Activated CD4-positive, alpha-beta T cell treated with anti-CD3 and anti-CD28 coated beads, Interleukin-2, amount 10 ng/mL, durations not matched to agents 7 days and 5 days (primary cell): ENCODE measurements at places on chromosomes 7 and 10. TPM values are rescaled to one million over a fixed set of nuclear protein-coding genes. Genes with fewer than 3 reads are reported as not detected.

GRCh38 chr7:16921644-16922257 is 40.0 kb upstream of the AGR3 start:
- DNase-seq = no peak
- no peak overlapping the region for H3K27ac ChIP-seq
- no peaks in the 10 kb centered on the region for H3K27me3 ChIP-seq
- H3K4me3 ChIP-seq = no peak overlapping the region
- peaks cover 33% of the 10 kb centered on the region for H3K4me1 ChIP-seq
- H3K36me3 ChIP-seq = no peaks in the 10 kb centered on the region

Gene CPN1
- total RNA-seq = not detected

DNA sequence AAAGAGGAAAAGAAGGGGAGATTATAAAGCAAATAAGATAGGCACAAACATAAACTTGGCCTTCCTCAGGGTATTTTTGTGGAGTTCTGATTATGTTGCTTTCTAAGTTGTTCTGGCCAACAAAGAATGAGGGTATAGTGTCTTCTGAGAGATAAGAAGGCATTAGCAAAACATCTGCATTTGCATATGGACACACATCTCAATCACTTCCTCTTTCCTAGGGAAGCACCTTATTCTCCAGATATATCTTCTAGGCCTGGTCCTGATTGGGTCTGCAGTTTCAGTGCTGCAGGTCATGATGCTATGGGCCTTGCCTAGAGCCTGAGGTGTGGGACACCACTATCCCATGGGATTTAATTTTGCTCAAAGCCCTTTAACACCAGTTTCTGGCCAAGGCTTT is 308.8 kb upstream of the PHYHIPL start:
- H3K36me3 ChIP-seq = no peaks in the 10 kb centered on the region
- no peak for DNase-seq
- H3K4me1 ChIP-seq = no peaks in the 10 kb centered on the region
- no peaks in the 10 kb centered on the region for H3K27me3 ChIP-seq

Gene FAM149B1
- total RNA-seq = 15.2 TPM

DNA sequence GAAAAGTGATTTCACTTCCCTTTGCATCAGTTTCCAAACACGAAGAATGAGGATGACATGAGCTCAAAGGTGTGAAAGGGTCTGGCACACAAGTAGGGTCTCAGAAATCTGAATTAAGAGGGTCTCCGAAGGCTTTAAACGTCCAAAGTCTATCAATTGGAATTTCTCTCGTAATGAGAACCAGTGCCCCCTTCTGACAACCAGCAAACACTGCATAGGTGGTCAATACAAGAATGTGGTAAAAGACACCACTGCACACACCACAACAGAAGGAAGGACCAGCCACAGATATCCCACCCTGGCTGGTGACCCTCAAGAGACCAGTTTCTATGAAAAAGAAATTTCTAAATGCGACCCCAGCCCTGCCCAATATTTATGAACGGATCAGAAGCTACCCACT is 78.1 kb downstream of the CALN1 start:
- no peak for DNase-seq
- no peaks in the 10 kb centered on the region for H3K36me3 ChIP-seq
- H3K27ac ChIP-seq = no peak overlapping the region
- H3K4me3 ChIP-seq = no peak overlapping the region
- H3K27me3 ChIP-seq = peaks cover 21% of the 10 kb centered on the region

DNA sequence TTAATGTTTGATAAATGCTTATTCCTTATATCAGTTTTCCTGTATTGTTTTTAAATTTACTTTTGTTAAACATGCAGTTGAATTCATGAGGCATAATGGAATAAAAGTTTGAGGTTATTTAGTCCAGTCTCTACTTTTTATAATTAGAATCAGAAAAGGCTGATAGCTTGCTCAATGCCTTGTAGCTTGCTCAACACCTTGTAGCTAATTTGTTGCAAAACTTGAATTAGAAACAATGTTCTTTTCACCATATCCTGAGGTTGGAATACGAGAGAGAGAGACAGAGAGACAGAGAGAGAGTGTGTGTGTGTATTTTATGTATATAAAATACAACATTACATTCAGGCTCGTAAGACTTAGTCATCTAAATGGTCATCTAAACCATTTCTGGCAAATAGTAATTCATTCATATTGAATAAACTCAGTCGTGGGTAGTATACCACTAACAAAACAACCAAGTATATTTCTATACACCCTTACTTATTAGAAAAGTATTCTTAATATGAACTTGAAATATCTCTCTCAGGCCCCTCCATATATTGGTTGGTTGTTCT is 243.5 kb downstream of the ADK start:
- H3K27me3 ChIP-seq = no peaks in the 10 kb centered on the region
- H3K4me1 ChIP-seq = no peaks in the 10 kb centered on the region
- peaks cover 16% of the 10 kb centered on the region for H3K36me3 ChIP-seq
- no peak overlapping the region for H3K27ac ChIP-seq

DNA sequence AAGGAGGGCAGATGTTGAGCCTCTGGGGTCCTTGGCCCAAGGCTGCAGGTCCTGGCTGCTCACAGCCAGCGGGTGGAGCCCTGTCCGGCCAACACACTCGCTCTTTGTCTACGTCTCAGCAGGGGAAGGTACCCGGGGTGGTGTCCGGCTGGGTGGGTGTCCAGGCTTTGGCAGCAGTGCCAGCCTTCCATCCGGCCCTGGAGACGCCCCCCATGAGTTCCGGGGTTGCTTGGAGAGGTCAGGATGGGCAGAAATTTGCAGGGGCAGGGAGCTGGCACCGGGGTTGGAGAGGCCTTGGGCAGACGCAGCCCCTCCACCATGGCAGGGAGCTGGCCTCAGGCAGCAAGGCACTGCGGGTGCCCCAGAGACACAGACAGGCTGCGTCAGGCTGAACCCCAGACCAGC is 42.2 kb upstream of the ELN start:
- H3K36me3 ChIP-seq = no peaks in the 10 kb centered on the region
- H3K27ac ChIP-seq = no peak overlapping the region
- H3K4me1 ChIP-seq = no peaks in the 10 kb centered on the region
- no peak overlapping the region for H3K4me3 ChIP-seq
- H3K27me3 ChIP-seq = no peaks in the 10 kb centered on the region

DNA sequence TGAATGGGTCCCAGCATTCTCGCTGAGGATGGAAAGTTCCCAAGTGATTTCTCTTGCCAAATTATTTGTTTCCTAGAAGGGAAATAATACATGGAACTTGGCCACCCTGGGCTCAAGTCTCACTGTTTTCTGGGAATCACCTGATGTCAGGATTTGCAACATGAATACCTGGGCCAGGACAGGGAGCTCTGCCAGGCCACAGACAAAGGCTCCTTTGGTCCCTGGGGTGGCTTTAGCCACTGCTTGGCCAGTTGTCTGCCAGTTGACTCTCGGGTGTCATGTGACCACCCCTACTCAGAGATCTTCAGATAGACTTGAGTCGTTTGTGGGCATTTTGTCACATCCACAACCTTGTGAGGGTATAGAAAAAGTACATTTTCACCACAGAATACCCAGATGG is 258.0 kb upstream of the HABP2 start:
- H3K36me3 ChIP-seq = no peaks in the 10 kb centered on the region
- H3K4me3 ChIP-seq = no peak overlapping the region
- H3K4me1 ChIP-seq = no peaks in the 10 kb centered on the region
- DNase-seq = no peak
- peaks cover 18% of the 10 kb centered on the region for H3K27me3 ChIP-seq

GRCh38 chr7:105876964-105877601 is 684 bp upstream of the ATXN7L1 start:
- peak overlapping the region; percentile 82 for H3K27ac ChIP-seq
- DNase-seq = no peak
- H3K36me3 ChIP-seq = peaks cover 9% of the 10 kb centered on the region
- H3K4me3 ChIP-seq = peak overlapping the region; percentile 81
- H3K4me1 ChIP-seq = peaks cover 44% of the 10 kb centered on the region

DNA sequence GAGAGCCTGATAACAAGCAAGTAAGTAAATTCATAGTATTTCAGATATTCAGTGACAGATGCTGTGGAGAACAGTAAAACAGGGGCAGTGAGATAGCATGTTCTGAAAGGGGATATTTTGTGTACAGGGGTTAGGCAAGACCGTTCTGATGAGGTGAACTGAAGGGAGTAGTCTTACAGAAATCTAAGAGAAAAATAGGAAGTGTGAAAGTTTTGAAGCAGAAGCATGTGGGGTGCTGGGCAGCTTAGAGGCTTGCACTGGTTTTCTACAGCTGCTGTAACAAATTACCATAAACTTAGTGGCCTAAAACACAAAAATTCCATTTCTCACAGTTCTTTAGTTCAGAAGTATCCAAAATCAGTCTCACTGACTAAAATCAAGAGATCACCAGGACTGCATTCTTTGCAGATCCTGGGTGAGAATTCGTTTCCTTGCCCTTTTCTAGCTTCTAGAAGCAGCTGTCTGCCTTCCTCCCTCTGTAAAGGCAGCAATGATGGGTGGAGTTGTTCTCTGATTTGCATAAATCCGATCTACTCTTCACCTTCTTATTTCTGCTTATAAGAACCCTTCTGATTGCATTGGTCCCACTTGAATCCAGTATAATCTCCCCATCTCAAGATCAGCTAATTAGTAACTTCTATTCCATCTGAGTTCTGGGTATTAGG is 7.5 kb upstream of the KLF14 start:
- no peak overlapping the region for H3K4me3 ChIP-seq
- H3K36me3 ChIP-seq = no peaks in the 10 kb centered on the region
- no peak for DNase-seq
- H3K4me1 ChIP-seq = no peaks in the 10 kb centered on the region
- peaks cover 32% of the 10 kb centered on the region for H3K27me3 ChIP-seq
- H3K27ac ChIP-seq = no peak overlapping the region

DNA sequence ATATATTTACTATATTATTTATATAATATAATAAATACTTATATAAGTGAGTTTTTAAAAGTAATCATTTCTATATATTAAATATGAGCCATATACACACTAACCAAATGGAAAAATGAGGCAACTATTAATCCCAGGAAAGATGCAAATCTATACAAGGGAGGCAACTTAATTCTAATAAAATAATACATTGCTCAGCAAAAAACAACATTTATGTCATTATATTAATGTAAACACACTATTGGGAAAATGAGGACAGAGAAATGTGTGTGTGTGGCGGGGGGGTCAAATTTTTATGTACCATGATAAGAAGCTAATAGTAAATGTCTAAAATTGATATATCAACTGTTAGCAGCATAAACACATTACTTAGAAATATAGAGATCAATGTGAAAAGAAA is 23.3 kb upstream of the DGKI start:
- H3K4me1 ChIP-seq = peaks cover 5% of the 10 kb centered on the region
- no peak for DNase-seq
- H3K36me3 ChIP-seq = peaks cover 14% of the 10 kb centered on the region

- peaks cover 41% of the 10 kb centered on the region for H3K36me3 ChIP-seq
- peak overlapping the region; percentile 46 for H3K27ac ChIP-seq
- no peaks in the 10 kb centered on the region for H3K27me3 ChIP-seq
- H3K4me3 ChIP-seq = no peak overlapping the region
- DNase-seq = no peak
Observed at GRCh38 chr7:66939325-66939724, 18.3 kb downstream of the TMEM248 start.

Gene FAM24B
- total RNA-seq = 12.1 TPM

Gene FZD1
- 1.2 TPM for total RNA-seq

DNA sequence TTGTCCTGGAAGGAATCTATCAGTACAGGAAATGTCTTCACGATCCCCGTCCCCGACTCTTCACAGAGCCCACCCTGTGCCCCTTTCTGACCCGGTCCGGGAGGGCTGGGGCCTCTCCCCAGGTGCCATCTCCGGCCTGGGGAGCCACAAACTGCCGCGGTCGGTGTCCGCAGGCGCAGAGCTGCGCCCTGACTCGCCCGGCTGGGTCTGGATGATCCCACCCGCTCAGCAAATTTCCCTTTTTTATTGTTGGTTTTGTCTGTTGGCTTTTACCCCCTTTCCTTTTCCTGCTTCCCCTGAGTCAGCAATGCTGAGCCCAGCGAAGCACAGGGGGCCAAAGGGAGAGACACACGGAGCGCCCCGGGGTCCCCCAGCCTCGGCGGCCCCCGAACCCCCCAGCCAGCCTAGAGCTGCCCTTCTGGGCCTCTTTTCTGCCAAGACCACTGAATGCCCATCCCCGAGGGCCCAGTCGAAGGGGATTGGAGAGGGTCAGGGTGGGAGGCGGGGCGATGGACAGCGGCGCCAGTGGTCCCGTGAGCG is 30.9 kb downstream of the LEP start:
- no peaks in the 10 kb centered on the region for H3K36me3 ChIP-seq
- H3K4me1 ChIP-seq = peaks cover 2% of the 10 kb centered on the region
- no peak for DNase-seq
- H3K27ac ChIP-seq = no peak overlapping the region
- peaks cover 31% of the 10 kb centered on the region for H3K27me3 ChIP-seq

Gene DGKI
- total RNA-seq = 0.25 TPM

- peaks cover 50% of the 10 kb centered on the region for H3K36me3 ChIP-seq
- no peak overlapping the region for H3K27ac ChIP-seq
- H3K27me3 ChIP-seq = no peaks in the 10 kb centered on the region
- H3K4me3 ChIP-seq = no peak overlapping the region
Observed at GRCh38 chr7:141590666-141591065, 39.5 kb downstream of the AGK start.

DNA sequence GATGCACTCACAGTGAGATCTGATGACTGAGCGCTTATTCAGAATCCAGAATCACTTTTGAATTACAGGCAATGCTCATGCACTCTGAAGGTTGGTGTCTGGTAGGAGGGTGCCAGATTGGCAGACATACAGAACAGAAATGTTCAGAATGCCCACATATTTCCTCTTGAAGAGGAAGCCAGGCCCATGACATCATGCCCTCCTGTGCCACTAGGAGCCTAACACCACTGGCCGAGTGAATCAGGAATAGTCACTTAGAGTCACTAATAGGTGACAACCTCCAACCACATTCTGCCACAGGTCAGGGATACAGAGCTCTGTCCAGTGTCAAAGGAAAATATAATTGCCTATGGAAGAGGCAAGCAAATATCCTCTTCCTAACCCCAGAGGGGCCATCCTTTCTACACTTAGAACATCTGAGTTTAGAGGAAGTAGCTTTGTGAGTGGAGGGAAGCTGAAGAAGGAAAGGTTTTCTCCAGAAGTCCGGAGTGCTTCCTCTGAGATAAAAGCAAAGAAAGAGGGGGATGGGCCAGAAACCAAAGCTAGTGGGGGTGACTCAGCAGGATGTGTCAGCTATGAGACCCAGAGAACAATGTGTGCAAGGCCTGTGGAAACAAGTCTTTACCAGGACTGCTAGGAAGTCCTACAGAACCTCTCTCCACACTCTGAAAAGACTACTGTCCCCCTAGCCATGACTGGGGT is 838.8 kb downstream of the GRID1 start:
- no peak overlapping the region for H3K4me3 ChIP-seq
- H3K36me3 ChIP-seq = no peaks in the 10 kb centered on the region
- DNase-seq = no peak

Gene TSPAN14
- 143 TPM for total RNA-seq
